LHCN-M2 (cell line): ENCODE measurements at places on chromosomes 16 and 17. TPM values are rescaled to one million over a fixed set of nuclear protein-coding genes. Genes with fewer than 3 reads are reported as not detected.

Gene BAHCC1
- total RNA-seq = 4.9 and 6.6 TPM in 2 replicates

- DNase-seq = no peak
Observed at GRCh38 chr17:31488264-31488981, 96.9 kb downstream of the RAB11FIP4 start.

Gene CD300E
- not detected in 2 replicates for total RNA-seq

Gene DOK4
- 36.5 and 36.6 TPM in 2 replicates for total RNA-seq

GRCh38 chr16:27436065-27436464 lies 34.1 kb downstream of the IL21R start:
- no peak for DNase-seq

Gene SPATA22
- not detected in 2 replicates for total RNA-seq

DNA sequence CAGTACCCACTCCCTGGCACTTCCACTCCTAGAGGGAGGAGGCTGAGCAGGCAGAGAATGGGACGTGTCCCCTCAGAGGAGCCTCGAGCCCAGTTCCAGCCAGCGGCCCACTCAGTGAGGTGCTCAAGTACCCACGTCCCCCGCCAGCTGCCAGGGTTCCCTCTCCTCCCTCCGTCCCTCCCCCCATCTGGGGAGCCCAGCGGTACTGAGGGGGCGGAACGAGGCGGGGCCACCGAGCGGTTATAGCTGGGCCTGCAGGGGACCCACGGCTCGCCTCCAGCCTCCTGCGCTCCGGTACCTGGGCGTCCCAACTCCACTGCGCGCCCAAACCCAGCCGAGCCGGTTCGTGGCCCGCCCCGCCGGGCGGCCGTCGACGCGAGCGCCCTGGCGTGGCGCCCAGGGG lies at the start of gene NPW:
NPW (plus strand) TSS at position 268 of the 403 bp plus-strand sequence.
- no peak for DNase-seq

Gene G6PC1
- total RNA-seq = not detected in 2 replicates

GRCh38 chr16:89343501-89344457 lies 126.3 kb downstream of the ZNF778 start:
- DNase-seq = peak; percentile 79

Gene CSH1
- total RNA-seq = not detected in 2 replicates

- no peak for DNase-seq
Observed at GRCh38 chr16:69190046-69190588, 3.2 kb downstream of the SNTB2 start.

GRCh38 chr17:49521088-49521450 lies 26.0 kb downstream of the NGFR start:
- no peak for DNase-seq

Gene EPX
- not detected in 2 replicates for total RNA-seq

- no peak for DNase-seq
Observed at GRCh38 chr16:85386467-85387170, 226.5 kb upstream of the GSE1 start.

- DNase-seq = no peak
Observed at GRCh38 chr17:1056761-1057160, 59.8 kb downstream of the TIMM22 start.

GRCh38 chr17:50375858-50376538 lies 3.0 kb downstream of the EME1 start:
- DNase-seq = no peak

Gene SEZ6L2
- 10.9 and 15.2 TPM in 2 replicates for total RNA-seq

DNA sequence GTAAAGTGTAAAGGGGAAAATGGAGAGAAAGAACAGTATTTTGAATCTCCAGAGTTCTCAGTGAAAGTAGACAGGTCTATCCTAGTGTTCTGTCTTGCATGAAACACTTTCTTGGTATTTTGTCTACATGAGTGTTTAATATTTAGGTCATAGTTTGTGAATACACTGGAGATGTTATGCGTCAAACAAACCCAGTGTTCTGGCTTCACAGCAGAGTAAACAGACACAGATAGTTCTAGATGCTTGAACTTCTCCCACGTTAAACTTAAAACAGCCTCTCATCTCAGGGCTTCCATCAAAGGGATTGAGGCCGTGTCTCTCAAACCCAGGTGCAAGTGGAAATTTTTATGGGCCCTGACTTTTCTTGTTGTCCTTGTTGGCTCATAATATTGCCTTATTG lies 48.3 kb downstream of the RBFOX1 start:
- no peak for DNase-seq

GRCh38 chr17:40113110-40113906 lies 8.5 kb upstream of the MSL1 start:
- peak; percentile 96 for DNase-seq

Gene SLC35G6
- not detected in 2 replicates for total RNA-seq

- no peak for DNase-seq
Observed at GRCh38 chr16:66141885-66142284, 224.6 kb upstream of the CDH5 start.
